ENCODE measurements at places on chromosomes 2 and 18.

DNA sequence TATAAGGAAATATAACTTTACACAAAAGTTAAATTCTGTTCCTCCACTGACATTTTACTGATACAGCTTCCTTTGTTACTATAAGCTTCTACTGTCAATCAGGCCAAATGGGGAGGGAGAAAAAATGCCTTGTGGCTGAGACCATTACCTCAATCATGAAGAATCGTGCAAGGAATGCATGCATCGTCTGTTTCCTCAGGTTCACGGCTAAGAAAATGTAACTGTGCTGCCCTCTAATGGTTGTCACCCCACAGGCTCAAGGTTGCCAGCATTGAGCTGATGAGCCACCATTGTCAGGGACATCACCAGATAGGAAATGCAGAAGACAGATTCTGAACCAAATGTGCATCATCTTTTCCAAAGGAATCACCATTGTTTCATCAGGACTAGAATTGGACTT is 426.9 kb downstream of the CDH2 start:
- DNase-seq, result peak; percentile 13

DNA sequence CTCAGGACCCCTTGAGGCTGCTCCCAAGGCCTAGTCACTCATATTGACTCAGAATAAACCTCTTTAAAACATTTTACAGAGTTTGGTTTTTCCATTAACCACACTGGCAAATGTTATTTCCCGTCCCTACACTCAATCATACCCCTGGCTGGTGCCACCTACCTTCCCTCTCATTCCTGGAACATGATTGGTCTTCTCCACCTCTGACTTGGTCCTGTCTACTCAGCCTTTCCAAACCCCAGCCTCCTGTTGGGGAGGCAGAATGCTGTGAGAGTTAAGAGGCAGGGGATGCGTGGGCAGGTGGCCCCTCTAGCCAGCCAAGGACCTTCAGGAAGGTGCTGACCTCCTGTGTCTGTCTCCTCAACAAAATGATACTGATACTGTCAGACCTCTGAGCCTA is 149.3 kb downstream of the CABLES1 start:
- no peak for DNase-seq

DNA sequence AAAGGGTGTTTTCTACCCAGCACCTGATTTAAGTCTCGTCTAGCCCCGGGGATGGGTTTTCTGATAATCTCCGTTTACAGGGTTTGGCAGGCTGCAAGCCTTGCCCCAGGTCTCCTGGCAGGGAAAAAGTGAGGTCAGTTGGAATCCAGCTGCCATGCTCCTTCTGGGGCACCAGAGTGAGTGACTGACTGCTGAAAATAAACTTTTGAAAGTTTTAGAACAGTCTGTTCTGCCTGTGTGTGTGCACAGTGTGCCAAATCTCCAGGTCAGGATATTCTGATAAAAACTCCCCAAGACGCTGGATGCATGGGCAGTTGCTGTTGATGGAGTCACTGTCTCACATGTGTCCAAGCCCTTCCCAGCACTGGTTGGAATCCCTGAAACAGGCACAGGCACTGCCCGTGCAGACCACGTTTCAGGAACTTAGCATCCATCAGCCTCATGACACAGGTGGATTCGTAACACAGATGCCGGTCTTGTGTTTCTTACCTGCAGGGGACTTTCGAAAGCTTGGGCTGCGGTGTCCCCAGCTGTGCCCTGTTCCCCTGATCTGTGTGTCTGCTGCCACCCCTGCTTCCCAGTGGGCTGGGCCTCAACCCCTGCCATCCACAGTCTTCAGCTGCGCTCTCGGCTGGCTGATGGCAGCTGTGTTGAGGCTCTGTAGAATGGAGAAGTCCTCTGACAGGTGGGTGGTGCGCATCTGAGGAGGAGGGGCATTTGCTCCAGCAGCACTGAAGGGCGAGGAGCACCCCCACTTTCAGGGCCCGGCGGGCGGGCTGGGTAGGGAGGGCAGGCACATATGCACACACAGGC is 65.0 kb downstream of the SH3RF3 start:
- no peak for DNase-seq

GRCh38 chr18:7068871-7069590 is 48.6 kb downstream of the LAMA1 start:
- DNase-seq, result no peak

DNA sequence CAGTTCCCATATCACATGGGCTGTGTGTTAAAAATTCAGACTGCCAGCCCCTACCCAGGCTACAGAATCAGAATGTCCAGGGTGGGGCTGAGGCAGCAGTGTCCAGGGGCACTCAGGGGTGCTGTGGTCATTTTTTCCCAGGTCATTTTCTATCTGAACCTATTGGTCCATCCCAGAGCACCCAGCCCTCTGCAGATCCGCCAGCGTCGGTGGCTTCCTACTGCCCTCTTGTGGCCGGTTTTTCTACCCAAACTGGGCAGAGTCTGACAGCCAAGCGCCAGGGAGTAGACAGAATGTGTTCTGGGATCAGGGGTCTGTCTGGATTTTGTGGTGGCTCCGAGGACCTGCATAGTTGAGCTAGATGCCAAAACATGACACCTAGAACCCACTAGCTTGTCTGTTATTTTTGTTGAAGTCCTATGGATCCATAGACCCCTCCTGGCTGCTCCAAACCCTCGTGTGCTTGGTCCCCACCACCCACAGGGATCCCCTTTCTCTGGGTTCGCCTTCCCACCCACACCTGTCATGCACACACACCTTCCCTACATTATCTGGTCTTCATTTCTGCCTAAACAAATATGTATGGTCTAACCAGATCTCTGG is 34.1 kb upstream of the RMDN2 start:
- DNase-seq, result peak; percentile 37

GRCh38 chr2:75896779-75897366 is 186.2 kb upstream of the GCFC2 start:
- DNase-seq, result peak; percentile 37
